Caco-2 (cell line): ENCODE measurements at places on chromosomes 5 and 9. TPM values are rescaled to one million over a fixed set of nuclear protein-coding genes. Genes with fewer than 3 reads are reported as not detected.

GRCh38 chr9:88753691-88754367 lies 218.9 kb downstream of the NXNL2 start:
- H3K27me3 ChIP-seq, result no peaks in the 10 kb centered on the region
- H3K4me1 ChIP-seq, result no peaks in the 10 kb centered on the region
- H3K36me3 ChIP-seq, result no peaks in the 10 kb centered on the region

DNA sequence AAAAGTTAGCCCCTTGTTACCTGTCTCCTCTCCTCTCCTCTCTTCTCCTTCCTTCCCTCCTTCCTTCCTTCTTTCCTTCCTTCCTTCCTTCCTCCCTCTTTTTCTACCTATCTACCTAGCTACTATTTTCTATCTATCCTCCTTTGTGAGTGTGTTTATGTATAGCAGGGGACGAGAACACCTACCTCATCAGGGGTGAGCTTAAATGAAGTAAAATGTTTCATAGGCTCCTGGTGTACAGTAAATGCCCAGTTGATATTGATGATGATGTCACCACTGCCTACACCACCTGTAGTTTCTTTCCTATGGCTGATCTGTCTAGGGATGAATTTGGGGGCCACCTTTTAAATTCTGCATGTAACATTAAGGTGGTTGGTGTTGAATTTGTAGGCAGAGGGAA lies 4.3 kb downstream of the SPIN1 start:
- DNase-seq, result no peak
- no peaks in the 10 kb centered on the region for H3K36me3 ChIP-seq
- no peaks in the 10 kb centered on the region for H3K27me3 ChIP-seq
- no peaks in the 10 kb centered on the region; the same call in 1 of the 2 replicates for H3K4me1 ChIP-seq
- H3K27ac ChIP-seq, result peak overlapping the region; percentile 56

- no peak for DNase-seq
- no peaks in the 10 kb centered on the region for H3K27me3 ChIP-seq
- no peak overlapping the region for H3K27ac ChIP-seq
- H3K36me3 ChIP-seq, result no peaks in the 10 kb centered on the region; the same call in 1 of the 2 replicates
- H3K4me3 ChIP-seq, result no peak overlapping the region
These were observed 84.1 kb downstream of the ERBIN start for GRCh38 chr5:66010476-66010875.

- no peak overlapping the region for H3K27ac ChIP-seq
- H3K36me3 ChIP-seq, result peaks cover 6% of the 10 kb centered on the region
- peaks cover 16% of the 10 kb centered on the region for H3K4me1 ChIP-seq
- peak; percentile 35 for DNase-seq
- H3K27me3 ChIP-seq, result no peaks in the 10 kb centered on the region
These were observed 21.2 kb downstream of the PTGES2 start for GRCh38 chr9:128106181-128106939.

- H3K27me3 ChIP-seq, result no peaks in the 10 kb centered on the region
- no peak overlapping the region for H3K4me3 ChIP-seq
- no peaks in the 10 kb centered on the region for H3K36me3 ChIP-seq
- no peak overlapping the region for H3K27ac ChIP-seq
- no peak for DNase-seq
These were observed 403.5 kb downstream of the TAF11L14 start for GRCh38 chr5:18037718-18038117.

- H3K27me3 ChIP-seq, result no peaks in the 10 kb centered on the region
- no peaks in the 10 kb centered on the region for H3K36me3 ChIP-seq
- DNase-seq, result peak; percentile 42
- peaks cover 31% of the 10 kb centered on the region for H3K4me1 ChIP-seq
- no peak overlapping the region for H3K4me3 ChIP-seq
These were observed 36.3 kb downstream of the TRIO start for GRCh38 chr5:14179446-14179845.

DNA sequence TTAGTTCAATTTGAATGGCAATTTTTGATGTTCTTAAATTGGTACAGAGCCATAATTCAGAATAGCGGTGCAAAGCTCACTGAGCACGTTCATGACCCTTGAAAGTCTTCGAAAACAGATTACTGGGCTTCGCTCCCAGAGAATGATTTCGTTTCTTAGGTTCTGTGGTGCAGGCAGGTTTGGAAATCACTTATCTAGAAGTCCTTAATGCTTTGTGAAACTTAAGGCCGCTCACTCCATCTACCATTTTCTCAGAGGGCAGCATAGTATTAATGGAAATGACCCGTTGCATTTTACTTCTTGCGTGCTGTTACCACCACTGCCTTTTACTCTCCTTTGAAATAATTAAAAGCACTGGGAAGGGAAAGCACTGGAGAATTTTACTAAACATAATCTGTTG lies 2.9 kb upstream of the MAT2B start:
- H3K36me3 ChIP-seq, result no peaks in the 10 kb centered on the region
- H3K27ac ChIP-seq, result no peak overlapping the region
- no peak overlapping the region for H3K4me3 ChIP-seq
- H3K4me1 ChIP-seq, result peaks cover 15% of the 10 kb centered on the region

DNA sequence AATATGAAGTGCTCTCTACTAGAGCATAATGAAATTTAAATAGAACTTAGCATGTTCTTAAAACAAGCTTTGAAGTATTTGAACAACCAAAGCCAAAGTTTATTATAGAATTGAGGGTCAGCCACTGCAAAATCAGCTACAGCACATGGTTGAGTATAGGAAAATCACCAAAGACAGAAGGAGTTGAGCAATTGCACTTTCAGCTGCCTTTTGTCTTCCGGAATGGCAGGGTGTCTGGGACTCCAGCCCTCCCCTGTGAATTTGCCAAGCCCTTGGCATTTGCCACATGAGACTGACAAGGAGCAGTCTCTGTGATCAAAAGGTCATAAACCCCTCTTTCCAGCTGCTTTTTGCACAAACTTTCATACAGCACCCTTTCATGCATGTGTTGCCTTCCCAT lies 8.5 kb upstream of the LURAP1L start:
- no peaks in the 10 kb centered on the region for H3K27me3 ChIP-seq
- H3K4me1 ChIP-seq, result no peaks in the 10 kb centered on the region
- DNase-seq, result no peak
- no peak overlapping the region for H3K27ac ChIP-seq
- no peak overlapping the region for H3K4me3 ChIP-seq
- no peaks in the 10 kb centered on the region for H3K36me3 ChIP-seq

DNA sequence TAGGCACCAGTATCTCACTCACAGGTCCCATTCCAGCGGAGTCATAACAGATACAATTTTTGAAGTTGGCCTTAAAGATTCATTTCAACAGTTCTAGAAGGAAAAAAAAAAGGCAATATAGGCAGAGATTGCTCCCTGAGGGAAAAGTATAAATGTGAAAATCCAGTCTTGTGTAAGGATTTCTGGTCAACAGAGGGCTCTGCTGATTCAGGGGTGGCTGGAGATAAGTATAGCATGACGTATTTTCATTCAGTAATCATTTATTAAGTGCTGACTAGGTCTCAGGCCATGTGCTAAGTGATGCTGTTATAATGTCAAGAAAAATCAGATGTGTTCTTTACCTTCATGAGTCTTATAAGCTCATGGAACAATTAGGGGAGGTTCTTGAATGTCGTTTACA lies 377.3 kb upstream of the MEF2C start:
- H3K4me3 ChIP-seq, result no peak overlapping the region
- no peak overlapping the region for H3K27ac ChIP-seq
- no peaks in the 10 kb centered on the region for H3K4me1 ChIP-seq
- DNase-seq, result no peak
- no peaks in the 10 kb centered on the region for H3K36me3 ChIP-seq

- peaks cover 14% of the 10 kb centered on the region for H3K36me3 ChIP-seq
- no peak overlapping the region for H3K4me3 ChIP-seq
- peaks cover 5% of the 10 kb centered on the region; the same call in 1 of the 2 replicates for H3K4me1 ChIP-seq
These were observed 106.7 kb downstream of the SERINC5 start for GRCh38 chr5:80149161-80149609.

- H3K4me1 ChIP-seq, result peaks cover 18% of the 10 kb centered on the region
- no peak overlapping the region for H3K4me3 ChIP-seq
- no peak overlapping the region for H3K27ac ChIP-seq
- no peaks in the 10 kb centered on the region for H3K27me3 ChIP-seq
These were observed 42.8 kb upstream of the GABRP start for GRCh38 chr5:170740551-170741205.

GRCh38 chr9:105319202-105319813 lies 74.9 kb downstream of the SLC44A1 start:
- peak overlapping the region; percentile 85 for H3K27ac ChIP-seq
- no peak for DNase-seq
- no peaks in the 10 kb centered on the region for H3K27me3 ChIP-seq
- no peaks in the 10 kb centered on the region for H3K36me3 ChIP-seq
- no peak overlapping the region for H3K4me3 ChIP-seq

DNA sequence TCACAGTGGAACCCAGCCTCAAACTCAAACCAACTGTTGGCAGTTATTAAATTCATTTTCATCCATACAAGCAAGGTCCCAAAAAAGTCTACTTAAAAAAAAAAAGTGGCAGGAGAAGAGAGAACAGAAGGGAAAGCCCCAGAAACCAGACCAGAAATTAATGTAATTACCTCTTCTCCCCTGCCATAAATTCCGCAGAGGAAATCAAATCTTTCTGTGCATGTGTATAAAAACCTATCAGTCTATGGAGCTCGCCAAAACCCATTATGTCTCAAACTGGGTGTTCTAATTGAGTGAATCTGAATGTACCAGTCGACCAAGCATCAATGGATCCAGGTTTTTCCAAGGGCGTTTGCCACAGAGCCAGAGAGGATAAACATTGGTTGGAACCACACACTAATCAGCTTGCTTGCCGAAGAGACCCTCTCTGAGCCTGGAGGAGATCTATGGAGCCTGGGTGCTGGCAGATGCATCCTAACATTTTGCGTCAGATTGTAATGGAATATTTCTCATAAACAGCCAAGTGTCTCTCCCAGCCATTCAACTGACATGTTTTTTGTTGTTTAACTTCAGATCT lies 7.9 kb upstream of the HAND1 start:
- H3K27me3 ChIP-seq, result peaks cover 9% of the 10 kb centered on the region
- DNase-seq, result no peak
- no peak overlapping the region for H3K4me3 ChIP-seq
- H3K36me3 ChIP-seq, result no peaks in the 10 kb centered on the region
- peaks cover 30% of the 10 kb centered on the region for H3K4me1 ChIP-seq

DNA sequence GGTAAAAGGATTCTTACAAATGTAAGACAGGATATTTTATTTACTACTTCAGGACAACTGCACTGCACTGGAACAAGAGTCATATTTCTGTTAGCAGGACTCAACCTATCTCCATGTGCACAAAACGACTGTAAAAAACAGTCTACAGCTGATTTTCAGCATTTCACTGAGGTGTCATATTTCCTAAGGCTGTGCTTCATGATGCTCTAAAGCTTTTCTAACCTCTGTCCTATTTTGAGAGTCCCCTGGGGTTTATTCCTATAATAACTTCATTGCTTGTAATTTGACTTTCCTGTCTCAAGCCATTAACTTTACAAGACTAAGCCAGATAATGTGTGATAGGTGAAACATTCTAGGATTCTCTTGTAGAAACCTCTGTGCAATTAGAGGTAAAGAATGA lies 472.3 kb downstream of the HINT1 start:
- H3K36me3 ChIP-seq, result no peaks in the 10 kb centered on the region
- no peaks in the 10 kb centered on the region for H3K27me3 ChIP-seq
- no peak for DNase-seq
- H3K27ac ChIP-seq, result no peak overlapping the region
- H3K4me3 ChIP-seq, result no peak overlapping the region

GRCh38 chr9:116409638-116410037 lies 256.0 kb downstream of the PAPPA start:
- H3K4me3 ChIP-seq, result no peak overlapping the region
- no peak for DNase-seq
- no peaks in the 10 kb centered on the region for H3K4me1 ChIP-seq
- H3K27ac ChIP-seq, result no peak overlapping the region
- H3K36me3 ChIP-seq, result no peaks in the 10 kb centered on the region
- no peaks in the 10 kb centered on the region for H3K27me3 ChIP-seq

GRCh38 chr5:12330993-12331588 lies 426.8 kb upstream of the CTNND2 start:
- H3K27me3 ChIP-seq, result no peaks in the 10 kb centered on the region
- H3K36me3 ChIP-seq, result no peaks in the 10 kb centered on the region
- H3K27ac ChIP-seq, result no peak overlapping the region
- DNase-seq, result no peak
- H3K4me1 ChIP-seq, result peaks cover 8% of the 10 kb centered on the region

GRCh38 chr9:114271556-114272510 lies 51.1 kb upstream of the ORM1 start:
- H3K27me3 ChIP-seq, result no peaks in the 10 kb centered on the region
- H3K4me3 ChIP-seq, result no peak overlapping the region
- H3K36me3 ChIP-seq, result peaks cover 4% of the 10 kb centered on the region
- no peak overlapping the region for H3K27ac ChIP-seq

DNA sequence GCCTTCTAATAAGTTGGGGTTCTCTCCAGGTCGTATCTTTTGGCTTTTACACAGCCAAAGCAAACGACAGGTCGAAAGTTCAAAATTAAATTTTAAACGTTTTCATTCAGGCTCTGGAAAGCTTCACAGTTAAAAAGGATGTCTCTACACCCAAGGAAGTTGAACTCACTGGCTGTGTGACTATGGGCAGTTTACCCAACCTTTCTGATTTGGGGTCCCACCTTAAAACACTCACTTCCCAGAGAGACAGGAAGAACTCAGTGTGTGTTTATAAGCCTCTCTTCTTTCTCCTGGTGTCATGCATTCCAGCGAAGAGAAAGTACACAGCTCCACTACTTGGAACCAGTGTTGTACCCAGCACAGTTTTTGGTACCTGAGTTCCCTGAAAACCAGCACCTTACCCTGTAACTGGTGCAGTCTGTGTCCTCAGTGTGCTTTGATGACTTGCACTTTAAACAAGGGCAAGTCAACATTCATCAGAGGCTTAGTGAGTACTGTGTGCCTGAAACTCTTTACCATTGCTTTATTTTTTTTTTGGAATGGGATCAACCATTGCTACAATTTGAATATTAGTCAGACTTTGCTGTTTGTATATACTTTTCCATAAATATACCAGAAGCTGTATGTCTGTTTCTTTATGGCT lies 1.7 kb downstream of the SRD5A1 start:
- no peak for DNase-seq
- H3K36me3 ChIP-seq, result peaks cover 2% of the 10 kb centered on the region
- no peak overlapping the region; the same call in 1 of the 2 replicates for H3K4me3 ChIP-seq
- H3K27me3 ChIP-seq, result no peaks in the 10 kb centered on the region
- H3K27ac ChIP-seq, result peak overlapping the region; percentile 53
- H3K4me1 ChIP-seq, result peaks cover 7% of the 10 kb centered on the region; the same call in 1 of the 2 replicates

- H3K36me3 ChIP-seq, result no peaks in the 10 kb centered on the region
- peaks cover 13% of the 10 kb centered on the region for H3K4me1 ChIP-seq
- peak; percentile 43 for DNase-seq
- no peak overlapping the region for H3K27ac ChIP-seq
- no peaks in the 10 kb centered on the region for H3K27me3 ChIP-seq
These were observed 12.0 kb upstream of the ASS1 start for GRCh38 chr9:130432796-130433167.

GRCh38 chr9:125233678-125234077 lies 7.5 kb downstream of the HSPA5 start:
- peaks cover 15% of the 10 kb centered on the region; the same call in 1 of the 2 replicates for H3K4me1 ChIP-seq
- H3K36me3 ChIP-seq, result no peaks in the 10 kb centered on the region
- H3K4me3 ChIP-seq, result no peak overlapping the region

The SETX gene
- 31.1 and 32.1 TPM in 2 replicates for total RNA-seq

The PCDHGA12 gene
- total RNA-seq, result 0.52 and 1.0 TPM in 2 replicates

The CD274 gene
- 0.67 TPM in 1 of 2 replicates, not detected in the other for total RNA-seq

The ACOT12 gene
- 1.4 TPM in 2 replicates for total RNA-seq

The GLRA1 gene
- not detected in 2 replicates for total RNA-seq

The PALM2AKAP2 gene
- 0.54 and 2.4 TPM in 2 replicates for total RNA-seq

The GRIN1 gene
- total RNA-seq, result 1.9 and 3.7 TPM in 2 replicates

The BHMT2 gene
- not detected in 2 replicates for total RNA-seq
